ENCODE measurements at places on chromosomes 5 and 9. TPM values are rescaled to one million over a fixed set of nuclear protein-coding genes. Genes with fewer than 3 reads are reported as not detected.
A peak's percentile ranks its signal among the peaks of the same experiment; 100 is the strongest.

DNA sequence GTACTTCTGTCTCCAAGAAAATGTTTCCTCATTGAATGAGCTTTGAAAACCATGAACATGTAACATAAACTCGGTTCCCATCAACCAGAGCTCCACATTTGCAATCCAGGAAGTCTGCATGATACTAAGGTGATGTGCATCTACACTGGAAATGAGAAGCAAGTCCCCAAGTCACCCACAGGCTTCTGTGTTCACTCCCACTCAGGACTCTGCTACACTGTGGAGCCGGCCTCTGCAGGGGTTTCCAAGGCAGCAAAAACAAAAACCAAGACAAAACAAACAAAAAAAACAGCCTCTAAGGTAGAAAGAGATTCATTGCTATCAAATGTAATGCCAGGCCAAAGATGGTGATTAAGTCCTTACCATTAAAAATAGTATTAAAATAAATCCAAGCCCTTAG lies 593.7 kb downstream of the IRX1 start:
- DNase-seq = no peak

GRCh38 chr5:139690803-139691629 lies 42.9 kb downstream of the CXXC5 start:
- no peak for DNase-seq

DNA sequence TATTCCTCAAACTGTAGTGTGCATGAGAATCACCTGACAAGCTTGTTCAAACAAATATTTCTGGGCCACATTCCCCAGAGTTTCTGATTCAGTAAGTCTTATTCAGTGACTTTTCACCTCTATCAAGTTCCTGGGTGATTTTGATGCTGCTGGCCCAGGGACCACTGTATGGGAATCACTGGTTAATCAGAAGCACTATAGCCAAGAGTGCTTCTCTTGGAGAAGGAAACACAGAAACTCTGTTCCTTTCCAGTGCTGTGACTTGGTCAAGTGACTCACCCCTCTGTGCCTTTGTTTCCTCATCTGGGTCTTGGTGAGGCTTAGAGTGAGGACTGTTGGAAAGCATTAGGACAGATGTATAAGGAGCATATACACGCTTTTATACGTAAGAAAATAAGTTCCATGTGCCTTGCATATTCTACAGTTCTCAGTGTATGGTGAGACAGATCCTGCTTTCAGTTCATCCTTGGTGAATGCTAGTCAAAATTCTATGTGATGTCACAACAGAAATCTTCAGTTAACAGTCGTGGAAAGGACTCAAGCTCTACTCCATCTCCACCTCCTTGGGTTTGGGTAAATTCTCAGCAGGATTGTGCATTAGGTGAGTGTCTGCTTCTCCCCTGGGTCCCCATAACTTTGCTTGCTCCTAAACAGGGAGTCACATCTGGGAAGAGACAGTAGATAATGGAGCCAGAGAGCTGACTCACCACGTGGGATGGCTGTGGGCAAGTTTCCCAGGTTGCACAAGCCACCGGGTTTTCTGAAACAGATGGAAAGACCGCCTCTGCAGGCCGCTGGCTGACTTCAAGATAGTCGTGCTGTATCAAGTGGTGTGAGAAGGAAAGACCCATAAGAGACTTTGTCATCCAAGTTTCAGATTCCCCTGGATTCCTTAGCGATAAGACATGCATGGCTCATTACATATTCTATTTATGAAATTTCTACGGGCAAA lies 117.0 kb downstream of the NXNL2 start:
- peak; percentile 89 for DNase-seq

DNA sequence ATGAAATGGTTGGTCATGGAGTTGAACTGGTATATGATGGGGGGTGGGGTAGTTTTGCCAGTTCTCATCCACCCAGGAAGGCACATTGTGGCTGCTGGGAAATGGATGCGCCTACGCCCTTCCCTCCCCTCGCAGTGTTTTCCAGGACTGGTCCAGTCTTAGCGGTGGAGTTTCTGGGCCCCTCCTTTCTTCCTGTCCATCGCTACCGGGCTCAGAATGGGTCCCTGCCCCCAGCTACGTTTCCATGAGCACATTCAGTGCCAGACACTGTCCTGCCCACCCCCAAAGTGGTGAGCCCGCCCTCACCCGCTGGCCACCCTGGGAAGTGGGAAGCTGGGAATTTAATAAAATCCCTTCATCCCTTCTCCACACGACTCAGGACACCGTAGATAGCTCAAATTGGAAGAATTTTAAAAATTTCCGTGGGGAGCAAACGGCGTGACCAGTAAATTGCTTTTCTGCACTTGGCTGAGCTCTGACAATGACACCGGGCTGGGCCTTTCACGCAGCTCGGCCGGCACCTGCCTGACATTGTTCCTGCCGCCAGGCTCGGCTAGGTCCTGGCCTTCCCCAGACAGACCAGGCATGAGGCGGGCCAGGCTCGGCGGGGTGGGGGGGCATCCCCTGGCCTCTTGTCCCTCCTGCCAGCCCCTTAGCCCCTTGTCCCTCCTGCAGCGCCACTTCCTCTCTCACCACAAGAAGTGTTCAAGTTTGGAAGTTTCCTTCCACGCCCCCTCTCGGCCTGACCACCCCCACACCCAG lies 3.6 kb downstream of the FGF18 start:
- DNase-seq = peak; percentile 66

- DNase-seq = no peak
These were observed 317.9 kb upstream of the ITGA1 start for GRCh38 chr5:52469835-52470234.

FAM221B gene
- not detected for total RNA-seq

DNA sequence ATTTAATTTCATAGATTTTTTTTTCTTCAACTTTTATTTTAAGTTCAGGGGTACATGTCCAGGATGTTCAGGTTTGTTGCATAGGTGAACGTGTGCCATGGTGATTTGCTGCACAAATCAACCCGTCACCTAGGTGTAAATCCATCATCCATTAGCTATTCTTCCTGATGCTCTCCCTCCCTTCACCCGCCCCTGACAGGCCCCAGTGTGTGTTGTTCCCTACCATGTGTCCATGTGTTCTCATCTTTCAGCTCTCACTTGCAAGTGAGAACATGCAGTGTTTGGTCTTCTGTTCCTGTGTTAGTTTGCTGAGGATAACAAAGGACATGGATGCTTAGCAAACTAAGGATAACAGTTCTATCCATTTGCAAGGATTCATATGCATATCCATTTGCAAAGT lies 209.1 kb upstream of the ADCY2 start:
- DNase-seq = no peak

GRCh38 chr5:126988021-126988569 lies 42.3 kb downstream of the MARCHF3 start:
- no peak for DNase-seq

- no peak for DNase-seq
These were observed 231.2 kb downstream of the ARRDC3 start for GRCh38 chr5:91151947-91152346.

DNA sequence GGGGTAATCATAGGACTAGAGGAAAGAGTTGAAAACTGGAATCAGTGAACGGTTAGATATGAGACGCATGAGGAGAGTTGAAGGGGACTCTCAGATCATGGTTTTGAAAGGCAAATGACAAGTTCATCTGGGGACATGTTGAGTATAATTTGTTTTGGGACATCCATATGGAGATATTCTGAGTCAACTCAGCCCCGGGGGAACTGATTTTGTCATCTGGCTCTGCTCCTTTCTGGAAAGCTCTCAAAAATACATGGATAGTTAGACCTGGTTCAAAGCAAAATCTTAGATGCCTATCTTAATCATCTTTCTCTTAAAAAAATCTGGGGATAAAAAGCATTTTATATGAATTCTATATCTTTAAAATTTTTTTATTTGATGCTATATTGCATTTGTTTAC lies 161.2 kb downstream of the SNX18 start:
- DNase-seq = no peak

- no peak for DNase-seq
These were observed 175.7 kb downstream of the PBX3 start for GRCh38 chr9:125922854-125923253.

CCDC112 gene
- total RNA-seq = 5.1 TPM

ZNF608 gene
- total RNA-seq = 9.3 TPM

DNA sequence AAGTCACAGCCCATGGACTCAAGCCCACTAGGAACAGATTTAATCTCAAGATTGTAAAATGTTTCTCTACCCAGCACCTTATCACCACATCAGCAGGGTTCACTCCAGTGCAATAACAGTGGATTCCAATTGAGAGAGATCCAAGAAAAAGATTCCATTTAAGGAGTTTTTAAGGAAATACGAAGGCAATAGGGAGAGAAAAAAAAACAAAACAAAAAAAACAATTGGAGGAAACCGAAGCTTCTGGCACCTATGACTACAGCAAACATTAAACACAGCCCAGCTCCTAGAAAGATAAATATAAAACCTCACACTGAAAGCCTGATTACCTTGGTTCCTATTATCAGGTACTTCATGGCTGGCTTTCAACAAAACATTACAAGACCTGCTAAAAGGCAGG lies 192.7 kb downstream of the DAB2IP start:
- no peak for DNase-seq
